HFFc6 (cell line): ENCODE measurements at places on chromosomes 7 and 10.

- no peak overlapping the region for H3K27ac ChIP-seq
- H3K27me3 ChIP-seq = peaks cover 3% of the 10 kb centered on the region; the same call in 1 of the 2 replicates
- H3K36me3 ChIP-seq = peaks cover 17% of the 10 kb centered on the region
Measured at GRCh38 chr7:102188746-102189145, 97.9 kb upstream of the SH2B2 start.

GRCh38 chr7:113071465-113071864 lies 15.2 kb downstream of the GPR85 start:
- no peak overlapping the region for H3K27ac ChIP-seq
- H3K36me3 ChIP-seq = no peaks in the 10 kb centered on the region
- DNase-seq = no peak
- no peak overlapping the region for H3K4me3 ChIP-seq
- H3K27me3 ChIP-seq = no peaks in the 10 kb centered on the region; the same call in 1 of the 2 replicates

GRCh38 chr10:102419269-102420180 lies 940 bp upstream of the PSD start:
- H3K36me3 ChIP-seq = no peaks in the 10 kb centered on the region
- no peak overlapping the region for H3K27ac ChIP-seq
- peaks cover 22% of the 10 kb centered on the region for H3K4me1 ChIP-seq
- peak overlapping the region; percentile 98 for H3K4me3 ChIP-seq

GRCh38 chr10:112970021-112970420 lies 20.0 kb downstream of the TCF7L2 start:
- H3K27me3 ChIP-seq = peaks cover 1% of the 10 kb centered on the region
- no peak for DNase-seq
- H3K27ac ChIP-seq = no peak overlapping the region
- peaks cover 43% of the 10 kb centered on the region for H3K4me1 ChIP-seq
- H3K4me3 ChIP-seq = no peak overlapping the region

- H3K27me3 ChIP-seq = peaks cover 3% of the 10 kb centered on the region
- peaks cover 28% of the 10 kb centered on the region for H3K4me1 ChIP-seq
- H3K27ac ChIP-seq = no peak overlapping the region
- peaks cover 11% of the 10 kb centered on the region for H3K36me3 ChIP-seq
Measured at GRCh38 chr7:56077681-56078080, 13.6 kb downstream of the SUMF2 start.

- H3K4me1 ChIP-seq = peaks cover 74% of the 10 kb centered on the region
- H3K36me3 ChIP-seq = peaks cover 8% of the 10 kb centered on the region; the same call in 1 of the 2 replicates
- H3K4me3 ChIP-seq = peak overlapping the region; percentile 22; the same call in 1 of the 2 replicates
- no peak for DNase-seq
Measured at GRCh38 chr7:22662556-22663356, 64.2 kb upstream of the IL6 start.

GRCh38 chr10:17386616-17387075 lies 67.7 kb downstream of the ST8SIA6 start:
- DNase-seq = no peak
- peaks cover 6% of the 10 kb centered on the region; the same call in 1 of the 2 replicates for H3K4me1 ChIP-seq

DNA sequence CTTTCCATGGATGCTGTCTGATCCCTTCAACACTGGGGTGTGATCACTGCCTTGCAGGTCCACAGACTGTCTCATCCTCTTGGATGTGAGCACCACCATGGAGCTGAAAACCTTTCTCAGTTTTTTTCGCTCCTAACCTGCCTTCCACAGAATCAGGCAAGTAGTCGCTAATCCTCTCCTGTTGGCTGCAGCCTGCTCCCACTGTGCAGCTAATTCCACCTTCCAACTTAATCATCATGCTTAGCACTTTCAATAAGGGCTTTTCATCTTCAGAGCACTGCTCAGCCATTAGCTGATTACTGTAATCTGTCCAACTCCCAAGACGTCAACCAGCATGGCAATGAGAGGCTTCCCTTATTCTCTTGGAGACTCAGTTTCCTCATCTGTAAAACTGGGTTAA lies 15.1 kb upstream of the CDH23 start:
- H3K4me1 ChIP-seq = peaks cover 7% of the 10 kb centered on the region
- H3K4me3 ChIP-seq = no peak overlapping the region
- H3K27ac ChIP-seq = no peak overlapping the region
- peaks cover 24% of the 10 kb centered on the region for H3K27me3 ChIP-seq
- no peak for DNase-seq
- no peaks in the 10 kb centered on the region; the same call in 1 of the 2 replicates for H3K36me3 ChIP-seq

- H3K4me3 ChIP-seq = no peak overlapping the region
- H3K27ac ChIP-seq = peak overlapping the region; percentile 25; the same call in 1 of the 2 replicates
- no peaks in the 10 kb centered on the region for H3K36me3 ChIP-seq
- no peak for DNase-seq
- no peaks in the 10 kb centered on the region for H3K27me3 ChIP-seq
Measured at GRCh38 chr7:41992881-41993867, 243.8 kb downstream of the GLI3 start.

- no peak for DNase-seq
- H3K4me3 ChIP-seq = peak overlapping the region; percentile 96
- H3K36me3 ChIP-seq = peaks cover 7% of the 10 kb centered on the region; the same call in 1 of the 2 replicates
- H3K27me3 ChIP-seq = no peaks in the 10 kb centered on the region; the same call in 1 of the 2 replicates
- H3K4me1 ChIP-seq = peaks cover 44% of the 10 kb centered on the region
Measured at GRCh38 chr7:107742678-107743566, 1.0 kb upstream of the CBLL1 start.

GRCh38 chr10:3942937-3943489 lies 158.0 kb upstream of the KLF6 start:
- no peaks in the 10 kb centered on the region for H3K27me3 ChIP-seq
- no peak for DNase-seq
- peak overlapping the region; percentile 97 for H3K27ac ChIP-seq
- peaks cover 6% of the 10 kb centered on the region; the same call in 1 of the 2 replicates for H3K36me3 ChIP-seq

DNA sequence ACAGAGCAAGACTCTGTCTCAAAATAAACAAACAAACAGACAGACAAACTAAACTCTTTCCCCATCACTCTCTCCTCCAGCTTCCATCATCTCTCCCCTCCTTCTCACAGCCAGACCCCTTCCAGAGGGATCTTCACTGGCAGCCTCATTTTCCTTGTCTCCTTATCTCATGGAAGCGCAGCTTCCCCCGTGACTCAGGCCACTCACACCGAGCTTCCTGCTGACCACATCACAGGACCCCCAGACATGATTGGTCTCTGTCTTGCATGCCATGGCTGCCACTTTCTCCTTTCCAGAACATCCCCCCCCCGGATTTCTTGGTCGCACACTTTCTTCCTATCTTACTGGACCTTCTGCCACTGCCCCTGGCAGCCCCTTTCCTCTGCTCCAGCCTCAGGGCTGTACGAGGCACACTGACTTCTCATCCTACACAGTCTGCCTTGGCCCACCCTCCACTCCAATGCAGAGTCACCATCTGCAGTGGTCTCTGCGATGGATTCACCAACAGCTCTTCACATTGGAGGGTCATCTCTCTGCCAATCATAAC lies 4.9 kb upstream of the INSIG1 start:
- peaks cover 20% of the 10 kb centered on the region for H3K27me3 ChIP-seq
- H3K36me3 ChIP-seq = no peaks in the 10 kb centered on the region
- H3K27ac ChIP-seq = no peak overlapping the region
- no peak overlapping the region for H3K4me3 ChIP-seq
- H3K4me1 ChIP-seq = peaks cover 21% of the 10 kb centered on the region

DNA sequence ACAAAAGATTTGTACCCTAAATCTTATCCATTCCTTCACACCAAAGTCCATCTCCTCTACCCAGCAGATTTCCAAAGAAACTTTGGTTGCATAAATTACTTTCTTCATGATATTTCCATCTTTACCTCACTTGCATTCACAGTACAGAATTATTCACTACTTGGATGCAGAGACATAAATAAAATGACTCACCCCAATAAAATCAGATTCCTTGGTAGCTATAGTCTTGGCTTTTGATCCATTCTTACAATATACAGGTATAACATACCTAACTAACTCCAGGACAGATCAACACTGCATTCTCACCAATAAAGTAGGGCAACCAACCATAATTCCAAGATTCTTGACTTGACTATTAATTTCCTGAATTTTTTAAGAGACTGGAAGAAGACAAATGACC lies 815.1 kb downstream of the MAGI2 start:
- no peaks in the 10 kb centered on the region; the same call in 1 of the 2 replicates for H3K27me3 ChIP-seq
- no peak overlapping the region for H3K27ac ChIP-seq

DNA sequence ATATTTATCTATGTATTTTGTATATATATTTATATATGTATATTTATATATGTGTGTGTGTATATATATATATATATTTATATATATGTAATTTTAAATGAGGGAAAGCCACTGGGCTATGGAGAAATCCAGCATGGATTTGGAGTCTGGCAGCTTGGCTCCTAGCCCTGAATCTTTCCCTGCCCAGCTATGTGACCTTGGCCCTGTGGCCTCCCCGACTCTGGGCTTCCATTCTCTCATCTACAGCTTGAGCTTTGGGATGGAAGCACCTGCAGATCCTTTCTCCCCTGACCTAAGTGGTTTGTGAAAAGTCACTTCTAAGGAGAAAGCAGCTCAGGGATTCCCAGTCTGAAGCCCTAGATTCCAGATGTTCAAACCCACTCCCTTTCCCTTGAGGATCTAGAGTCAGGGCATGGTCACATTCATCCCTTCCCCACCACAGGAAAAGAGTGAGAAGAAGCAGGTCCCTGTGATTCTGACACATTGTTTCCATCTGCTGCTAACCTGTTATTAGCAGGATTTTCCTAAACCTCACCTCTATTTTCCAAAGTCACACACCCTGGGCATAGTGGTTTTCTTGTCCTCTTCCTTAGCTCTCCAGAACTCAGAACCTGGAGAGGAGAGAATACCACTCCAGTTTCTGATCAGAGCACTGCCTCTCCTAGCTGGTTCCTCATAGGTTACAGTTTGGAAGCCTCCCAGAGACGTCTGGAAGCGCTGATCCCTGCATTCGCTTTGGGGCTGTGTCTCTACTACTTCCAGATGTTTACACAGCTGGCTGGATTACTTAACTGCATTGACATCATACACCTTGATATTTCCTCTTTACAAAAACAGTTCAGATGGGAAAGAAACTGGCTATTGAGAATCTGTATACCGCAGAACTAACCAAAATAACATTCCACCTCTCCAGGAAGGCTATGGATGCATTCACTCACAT lies 327.5 kb upstream of the ZMIZ1 start:
- no peak overlapping the region for H3K27ac ChIP-seq
- no peak overlapping the region for H3K4me3 ChIP-seq
- H3K36me3 ChIP-seq = no peaks in the 10 kb centered on the region
- DNase-seq = no peak

DNA sequence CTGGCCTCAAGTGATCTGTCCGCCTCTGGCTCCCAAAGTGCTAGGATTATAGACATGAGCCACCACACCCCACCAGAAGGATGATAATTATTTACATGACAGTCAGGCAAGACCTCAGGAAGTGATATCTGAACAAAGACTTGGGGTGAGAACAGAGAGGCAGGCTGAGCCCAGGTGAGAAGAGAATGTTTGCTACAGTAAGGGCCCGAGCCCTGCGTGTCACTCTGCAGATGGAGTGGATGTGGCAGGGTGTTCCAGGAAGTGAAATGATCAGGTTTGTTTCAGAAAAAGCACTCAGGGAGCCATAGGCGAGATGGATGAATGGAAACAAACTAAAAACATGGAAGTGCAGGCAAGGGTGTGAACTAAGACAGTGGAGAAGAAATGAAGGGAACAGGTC lies 22.2 kb downstream of the SFMBT2 start:
- no peak for DNase-seq
- H3K27me3 ChIP-seq = no peaks in the 10 kb centered on the region; the same call in 1 of the 2 replicates
- H3K27ac ChIP-seq = no peak overlapping the region
- H3K4me3 ChIP-seq = no peak overlapping the region

DNA sequence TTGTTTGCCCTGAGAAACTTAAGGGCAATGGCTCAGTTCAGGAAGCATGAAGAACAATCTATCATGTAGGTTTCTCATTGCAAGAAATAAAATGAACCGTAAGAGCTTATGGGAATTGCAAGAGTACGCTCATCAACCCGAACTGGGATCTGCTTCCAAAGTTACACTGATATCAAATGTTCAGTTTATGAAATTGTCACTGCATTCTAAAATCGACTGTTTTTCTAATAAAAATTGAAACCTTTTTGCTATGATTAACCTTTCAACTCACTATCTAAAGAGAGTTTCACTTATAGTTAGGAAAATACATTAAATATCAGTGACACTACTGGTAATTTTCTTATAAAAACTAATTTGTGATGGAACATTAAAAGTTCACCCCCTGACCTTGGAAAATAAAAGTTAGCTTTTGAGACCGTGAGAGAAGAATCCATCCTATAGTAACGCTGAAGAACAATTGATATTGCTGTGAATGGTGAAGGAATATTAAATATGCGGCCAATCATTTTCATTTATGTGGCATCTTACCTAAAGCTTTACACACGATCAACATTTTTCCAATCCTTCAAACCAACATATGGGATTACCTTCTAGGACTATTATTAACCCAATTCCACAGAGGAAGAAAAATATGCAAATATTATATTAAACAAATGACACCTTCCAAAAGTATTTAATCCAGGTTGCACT lies 2.2 kb downstream of the MEOX2 start:
- peaks cover 34% of the 10 kb centered on the region for H3K4me1 ChIP-seq
- no peak for DNase-seq
- peaks cover 41% of the 10 kb centered on the region for H3K27me3 ChIP-seq
- H3K27ac ChIP-seq = no peak overlapping the region

DNA sequence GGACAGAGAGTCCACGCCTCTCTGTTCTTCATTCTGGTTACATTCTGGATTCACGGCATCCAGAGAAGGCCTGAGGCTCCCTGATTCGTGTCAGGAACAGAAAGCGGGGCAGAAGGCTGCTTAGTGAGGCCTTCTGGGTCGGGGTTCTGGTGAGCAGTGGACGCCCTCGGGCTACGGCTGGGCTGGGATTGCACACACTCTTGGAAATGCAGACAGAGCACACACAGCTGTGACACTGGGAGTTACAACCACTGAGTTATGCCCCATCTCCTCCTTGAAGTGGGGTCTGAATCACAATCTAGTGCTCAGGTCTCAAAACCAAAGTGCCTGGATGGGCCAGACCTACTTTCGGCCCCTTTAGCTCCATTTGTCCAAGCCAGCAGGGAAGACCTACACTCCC lies 156.9 kb upstream of the GDF10 start:
- DNase-seq = no peak
- H3K27me3 ChIP-seq = peaks cover 4% of the 10 kb centered on the region
- H3K36me3 ChIP-seq = peaks cover 8% of the 10 kb centered on the region; the same call in 1 of the 2 replicates
- H3K4me3 ChIP-seq = no peak overlapping the region

DNA sequence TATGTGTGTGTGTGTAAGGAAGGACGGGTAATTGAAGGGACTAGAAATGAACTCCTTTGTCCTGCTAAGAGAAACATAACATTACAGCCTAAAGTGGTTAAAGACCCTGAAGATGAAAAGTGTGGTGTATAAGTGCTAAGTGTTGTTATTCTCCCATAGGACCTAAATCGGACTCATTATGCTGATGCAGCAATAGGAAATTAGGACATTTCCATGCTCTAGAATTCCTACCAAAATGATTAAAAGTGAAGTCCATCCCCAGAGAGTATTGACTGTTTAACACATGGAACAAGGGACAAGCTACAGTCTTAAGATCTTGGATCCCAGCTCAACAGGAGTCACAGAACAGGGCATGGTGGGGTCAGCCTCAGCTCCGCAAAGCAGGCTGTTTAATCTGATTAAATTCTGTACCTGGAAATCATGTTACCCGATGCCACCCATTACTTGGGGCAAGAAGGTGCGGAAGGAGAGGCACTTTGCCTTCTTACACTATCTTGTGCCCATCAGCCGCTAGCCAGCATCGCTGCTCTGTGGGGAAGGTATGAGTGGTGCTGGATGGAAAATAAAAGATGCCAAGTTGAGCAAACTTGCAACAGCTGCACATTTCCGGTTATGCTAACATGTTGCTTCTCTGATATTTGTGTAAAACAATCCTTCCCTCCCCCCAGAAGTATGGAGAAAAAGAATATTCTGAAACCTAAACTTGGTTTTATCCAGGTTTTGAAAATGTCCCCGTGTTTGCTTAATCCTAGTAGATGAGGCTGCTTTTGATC lies 100.5 kb downstream of the CREB5 start:
- DNase-seq = no peak
- H3K27ac ChIP-seq = no peak overlapping the region
- H3K4me1 ChIP-seq = no peaks in the 10 kb centered on the region
